ENCODE measurements at places on chromosomes 7 and 10. TPM values are rescaled to one million over a fixed set of nuclear protein-coding genes. Genes with fewer than 3 reads are reported as not detected.

The RNF148 gene
- total RNA-seq = not detected

The PHKG1 gene
- total RNA-seq = 9.6 TPM

GRCh38 chr10:77162697-77163096 lies 474.9 kb downstream of the KCNMA1 start:
- DNase-seq = no peak

- no peak for DNase-seq
These were observed 859 bp upstream of the CH25H start for GRCh38 chr10:89207801-89208551.

- no peak for DNase-seq
These were observed 3.7 kb upstream of the TTYH3 start for GRCh38 chr7:2628130-2628482.

DNA sequence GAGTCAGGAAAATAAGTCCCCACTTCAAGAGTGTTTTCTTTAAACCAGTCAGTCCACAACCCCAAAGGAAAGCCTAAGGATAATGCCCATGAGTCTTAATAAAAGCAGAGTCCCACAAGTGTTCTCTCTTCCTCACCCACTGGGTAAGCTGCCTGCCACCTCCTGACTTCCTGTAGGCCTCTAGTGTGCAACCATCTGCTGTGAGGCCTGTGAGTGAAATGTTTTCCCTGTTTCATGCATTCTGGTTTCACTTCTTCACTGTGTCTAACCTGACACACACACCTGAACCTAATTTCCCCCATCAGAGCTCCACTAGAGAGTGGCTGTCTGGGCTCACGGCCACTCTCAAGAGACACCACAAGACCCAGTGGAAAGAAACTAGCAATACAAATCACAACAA lies 38.9 kb upstream of the GDF10 start:
- DNase-seq = peak; percentile 53

DNA sequence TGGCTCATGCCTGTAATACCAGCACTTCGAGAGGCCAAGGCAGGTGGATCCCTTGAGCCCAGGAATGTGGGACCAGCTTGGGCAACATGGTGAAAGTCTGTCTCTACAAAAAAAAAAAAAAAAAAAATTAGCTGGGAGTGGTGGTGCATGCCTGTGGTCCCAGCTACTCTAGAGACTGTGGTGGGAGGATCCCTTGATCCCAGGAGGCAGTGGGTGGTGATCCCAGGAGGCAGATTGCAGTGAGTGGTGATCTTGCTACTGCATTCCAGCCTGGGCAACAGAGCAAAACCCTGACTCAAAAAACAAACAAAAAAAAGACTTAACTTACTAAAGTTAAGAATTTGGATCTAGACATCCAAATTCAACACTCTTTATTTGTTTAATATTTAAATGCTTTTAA lies 10.2 kb upstream of the ADO start:
- no peak for DNase-seq

DNA sequence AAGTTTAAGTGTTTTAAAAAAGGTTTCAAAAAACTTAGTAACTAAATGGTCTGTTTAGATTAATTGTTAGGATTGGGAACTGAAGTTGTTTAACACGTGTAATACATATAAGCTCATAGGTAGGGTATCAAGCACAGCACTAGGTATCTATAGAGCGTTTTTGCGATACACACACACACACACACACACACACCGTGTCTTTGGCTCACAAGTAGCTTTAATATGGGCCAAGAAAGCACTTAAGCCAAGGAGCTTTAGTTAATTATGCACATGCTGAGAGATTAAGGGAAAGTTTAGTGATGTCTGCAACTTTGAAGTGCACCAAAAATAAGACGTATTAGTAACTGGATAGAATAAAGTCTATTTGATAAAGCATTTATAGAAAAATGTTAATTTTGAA lies 93.8 kb upstream of the CNTNAP2 start:
- DNase-seq = no peak

DNA sequence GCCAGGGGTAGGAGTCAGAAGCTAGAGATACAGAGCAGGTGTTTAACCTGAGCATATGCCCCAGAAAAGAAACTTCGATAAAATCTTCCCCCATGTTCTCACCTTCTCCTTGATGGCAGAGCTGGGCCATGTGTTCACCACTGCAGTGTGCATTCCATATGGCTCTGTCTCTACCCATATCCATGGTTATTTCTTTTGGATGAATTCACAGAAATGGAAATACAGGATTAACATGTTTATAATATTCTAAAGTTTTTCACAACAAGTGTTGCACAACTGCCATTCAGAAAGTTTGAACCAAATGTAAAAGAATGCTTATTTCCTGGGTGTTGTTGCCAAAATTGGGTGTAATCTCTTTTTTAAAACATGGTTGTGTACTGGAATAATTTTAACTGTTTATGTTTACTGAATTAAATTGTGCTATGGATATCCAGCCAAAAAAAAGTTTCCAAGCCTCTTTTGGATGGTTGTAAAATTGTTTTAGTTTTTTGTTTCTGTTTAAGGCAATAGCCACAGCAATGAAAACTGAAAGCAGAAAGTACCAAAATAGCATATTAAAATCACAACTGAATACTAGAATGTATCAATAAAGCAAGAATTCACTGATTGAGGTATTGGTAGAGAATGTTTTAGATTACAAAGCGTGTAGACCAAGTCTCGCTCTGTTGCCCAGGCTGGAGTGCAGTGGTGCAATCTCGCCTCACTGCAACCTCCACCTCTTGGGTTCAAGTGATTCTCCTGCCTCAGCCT lies 19.9 kb upstream of the CCNY start:
- no peak for DNase-seq
